ENCODE measurements at places on chromosomes 11 and 22.
A peak's percentile ranks its signal among the peaks of the same experiment; 100 is the strongest.

- DNase-seq, result no peak
These were observed 16.6 kb upstream of the SPTBN2 start for GRCh38 chr11:66745356-66746235.

DNA sequence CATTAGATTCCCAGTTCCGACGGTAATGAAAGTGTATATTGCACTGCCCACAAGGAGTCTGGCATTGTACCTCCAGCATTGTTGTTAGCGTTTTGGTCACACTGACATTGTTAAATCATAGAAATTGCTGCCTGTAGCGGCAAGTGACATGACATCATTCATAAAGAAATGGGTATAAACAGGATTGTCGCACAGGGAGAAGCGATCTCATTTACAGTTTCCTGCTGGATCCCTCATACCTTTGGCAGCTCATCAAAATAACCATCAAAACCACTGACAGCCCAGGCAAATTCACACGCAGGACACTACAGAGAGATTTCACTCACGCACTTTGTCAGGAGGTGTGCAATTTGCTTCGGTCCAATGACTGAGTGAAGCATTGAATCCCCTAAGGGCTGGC lies 3.5 kb downstream of the HTR3B start:
- no peak for DNase-seq

DNA sequence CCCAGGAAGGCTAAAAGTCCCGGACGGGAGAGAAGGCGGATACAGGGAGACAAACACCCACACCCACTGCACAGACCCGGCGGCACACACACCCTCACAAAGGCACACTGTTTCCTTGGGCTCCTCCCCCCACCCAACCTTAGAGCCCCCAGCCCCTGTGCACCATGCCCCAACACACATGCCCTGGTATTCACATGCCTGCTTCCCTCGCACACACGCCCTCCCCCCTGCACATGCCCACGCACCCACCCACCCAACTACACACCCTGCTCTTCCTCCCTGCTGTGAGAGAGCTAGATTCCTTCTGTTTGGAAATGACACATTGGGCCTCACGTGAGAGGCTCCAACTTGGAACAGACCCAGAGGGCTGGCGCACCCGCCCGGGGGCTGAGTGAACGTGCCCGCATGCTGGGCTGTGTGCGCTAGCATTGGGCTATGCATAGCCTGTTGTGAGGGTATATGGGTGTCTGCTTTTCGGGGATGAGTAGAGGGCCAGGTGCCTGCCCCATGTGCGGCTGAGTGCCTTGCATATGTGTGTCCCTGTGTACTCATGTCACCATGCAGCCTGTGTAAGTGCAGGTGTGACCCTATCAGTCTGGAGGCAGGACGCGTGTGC lies 518 bp upstream of the CHRM1 start:
- DNase-seq, result no peak

DNA sequence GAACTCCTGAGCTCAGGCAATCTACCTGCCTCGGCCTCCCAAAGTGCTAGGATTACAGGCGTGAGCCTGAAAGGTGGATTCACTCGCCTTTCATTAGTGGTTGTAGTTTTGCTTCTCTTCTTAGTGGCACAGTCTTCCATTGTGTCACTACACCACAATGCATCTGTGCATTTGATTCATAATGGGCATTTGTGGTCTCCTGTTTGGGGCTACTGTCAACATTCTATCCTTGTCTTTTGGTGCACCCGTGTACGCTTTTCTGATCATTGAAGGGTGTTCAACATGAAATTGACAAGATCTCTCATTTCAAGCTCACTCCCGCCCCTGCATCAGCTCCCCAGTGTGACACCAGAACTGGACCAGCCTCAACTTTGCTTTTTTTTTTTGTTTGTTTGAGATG lies 2.0 kb upstream of the SYT12 start:
- DNase-seq, result no peak

GRCh38 chr11:75158241-75158640 lies 7.3 kb downstream of the SLCO2B1 start:
- no peak for DNase-seq

GRCh38 chr11:78800756-78801155 lies 226.1 kb upstream of the NARS2 start:
- no peak for DNase-seq

DNA sequence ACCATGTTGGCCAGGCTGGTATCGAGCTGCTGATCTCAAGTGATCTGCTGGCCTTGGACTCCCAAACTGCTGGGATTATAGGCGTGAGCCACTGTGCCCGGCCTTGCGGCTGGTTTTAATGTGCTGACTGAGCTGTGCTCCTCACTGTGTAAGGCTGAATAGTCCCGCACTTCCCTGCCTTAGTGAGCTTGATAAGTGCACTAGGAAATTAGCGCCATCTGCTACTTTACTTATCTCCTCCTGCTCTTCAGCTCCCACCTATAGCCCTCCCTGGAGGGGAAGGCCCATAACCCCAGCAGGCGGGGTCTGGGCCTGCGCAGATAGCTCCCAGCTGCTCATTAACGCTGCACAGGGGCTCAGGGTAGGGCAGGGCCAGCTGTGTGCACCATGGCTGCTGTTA lies 49.4 kb downstream of the CLMP start:
- DNase-seq, result no peak

DNA sequence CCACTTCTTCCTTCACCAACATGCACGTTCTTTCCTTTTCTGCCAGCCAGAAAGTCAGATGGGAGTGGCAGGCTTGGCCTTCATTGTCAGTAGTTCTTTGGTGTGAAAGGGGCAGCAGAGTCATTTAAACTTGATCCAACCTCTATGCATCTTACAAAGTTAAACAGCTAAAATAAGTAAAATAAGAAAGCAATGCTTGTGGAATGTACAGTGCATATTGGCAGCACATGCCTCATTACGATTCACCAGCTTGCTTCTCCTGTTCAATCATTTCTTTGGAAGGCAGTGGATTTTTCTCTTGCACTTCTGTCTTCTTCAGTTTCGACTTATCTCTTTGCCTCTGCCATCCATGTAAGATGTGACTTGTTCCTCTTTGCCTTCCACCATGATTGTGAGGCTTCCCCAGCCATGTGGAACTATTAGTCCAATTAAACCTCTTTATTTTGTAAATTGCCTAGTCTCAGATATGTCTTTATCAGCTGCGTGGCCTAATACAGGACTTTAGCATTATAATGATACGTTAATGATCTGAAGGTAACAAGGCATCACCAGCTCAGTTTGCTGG lies 14.8 kb downstream of the LGALS12 start:
- no peak for DNase-seq

DNA sequence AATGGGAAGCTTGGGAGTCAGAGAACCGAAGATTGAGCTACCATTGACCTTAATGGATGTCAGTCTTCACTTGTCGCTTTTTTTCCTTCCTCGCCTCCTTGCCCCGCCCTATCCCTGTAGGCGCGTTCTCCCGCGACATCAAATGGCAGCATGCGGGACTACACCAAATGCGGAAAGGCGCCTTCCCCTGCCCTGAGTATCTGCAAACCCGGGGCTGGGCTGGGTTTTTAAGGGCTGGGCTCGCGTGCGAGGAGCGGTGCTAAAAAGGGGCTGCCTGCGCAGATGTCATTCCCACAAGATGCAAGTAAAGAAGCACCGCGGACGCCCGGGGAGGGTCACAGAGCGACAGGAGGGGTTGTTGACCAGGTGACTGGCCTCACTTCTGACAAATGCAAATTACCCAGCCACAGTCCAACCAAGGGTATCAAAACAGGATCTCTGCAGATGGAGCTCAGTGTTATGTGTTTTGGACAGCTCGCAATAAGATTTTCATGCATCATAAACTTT lies 4.7 kb upstream of the FAM111B start:
- DNase-seq, result peak; percentile 44

- DNase-seq, result peak; percentile 3
These were observed 1128.2 kb downstream of the BRD1 start for GRCh38 chr22:48699511-48699910.

- no peak for DNase-seq
These were observed 17.4 kb upstream of the GNB1L start for GRCh38 chr22:19871845-19872778.

GRCh38 chr11:86910592-86910991 lies 44.6 kb downstream of the FZD4 start:
- DNase-seq, result no peak

DNA sequence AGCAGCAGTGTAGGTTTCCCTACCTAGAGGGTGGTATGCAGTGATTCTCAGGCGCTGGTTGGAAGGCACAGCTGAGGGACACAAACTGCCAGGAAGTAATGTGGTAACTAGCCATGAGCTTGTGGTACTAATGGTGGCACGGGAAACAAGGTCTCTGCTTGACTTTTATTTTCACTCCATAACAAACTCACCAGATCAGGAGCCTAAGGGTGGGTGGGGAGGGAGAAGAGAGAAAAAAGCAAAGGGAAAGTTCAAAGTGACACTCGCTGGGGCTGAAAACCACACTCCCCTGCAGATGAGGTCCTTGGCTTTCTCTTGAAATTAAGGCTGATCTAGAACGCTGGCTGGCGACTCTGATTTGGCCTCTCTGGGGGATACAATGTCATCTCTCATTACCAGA lies 22.0 kb downstream of the TRAF6 start:
- no peak for DNase-seq

GRCh38 chr11:64529559-64530520 lies 61.2 kb upstream of the SLC22A12 start:
- DNase-seq, result no peak

- DNase-seq, result no peak
These were observed 17.6 kb downstream of the FDX1 start for GRCh38 chr11:110447343-110447742.

DNA sequence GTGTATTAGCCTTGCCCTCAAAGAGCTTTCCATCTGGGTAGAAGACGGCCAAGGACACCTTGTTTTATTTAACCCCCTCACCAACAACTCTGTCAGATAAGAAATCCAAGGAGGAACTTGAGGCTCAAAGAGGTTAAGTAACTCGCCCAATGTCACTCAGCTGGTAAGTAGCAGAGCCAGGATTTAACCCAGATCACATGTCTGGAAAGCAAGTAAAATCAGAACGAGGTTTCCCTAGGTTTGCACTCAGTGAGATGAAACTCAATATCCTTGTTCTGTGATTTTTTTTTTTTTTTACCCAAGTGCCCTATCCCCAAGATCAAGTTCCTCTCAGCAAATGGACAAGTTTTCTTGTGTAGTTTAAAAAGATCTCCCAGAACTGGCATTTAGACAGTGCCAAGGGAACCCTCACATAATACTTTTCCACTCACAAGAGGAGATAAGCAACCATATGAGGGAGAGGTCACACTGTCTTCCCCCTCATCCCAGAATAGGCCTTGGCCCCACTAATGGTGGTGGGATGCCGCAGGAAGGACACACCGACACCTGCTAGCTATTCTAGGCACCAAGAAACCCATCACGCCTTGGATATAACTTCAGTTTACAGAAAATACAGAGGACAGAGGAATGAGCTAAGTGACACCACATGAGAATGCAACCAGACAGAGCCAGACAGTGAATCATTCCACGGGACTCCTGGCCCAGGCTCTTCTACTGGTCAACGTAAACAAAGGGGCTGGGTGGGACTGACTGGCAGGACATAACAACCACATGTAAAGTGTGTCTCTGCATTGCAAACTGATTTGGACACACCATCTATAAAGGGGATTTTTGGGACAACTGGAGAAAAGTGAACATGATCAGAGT lies 8.6 kb upstream of the ARAP1 start:
- DNase-seq, result no peak

- DNase-seq, result no peak
These were observed 142.9 kb downstream of the CCDC81 start for GRCh38 chr11:86517557-86517956.

GRCh38 chr11:117752721-117753237 lies 44.2 kb downstream of the DSCAML1 start:
- DNase-seq, result no peak

GRCh38 chr11:61048368-61049062 lies 53.8 kb upstream of the CD5 start:
- DNase-seq, result no peak

DNA sequence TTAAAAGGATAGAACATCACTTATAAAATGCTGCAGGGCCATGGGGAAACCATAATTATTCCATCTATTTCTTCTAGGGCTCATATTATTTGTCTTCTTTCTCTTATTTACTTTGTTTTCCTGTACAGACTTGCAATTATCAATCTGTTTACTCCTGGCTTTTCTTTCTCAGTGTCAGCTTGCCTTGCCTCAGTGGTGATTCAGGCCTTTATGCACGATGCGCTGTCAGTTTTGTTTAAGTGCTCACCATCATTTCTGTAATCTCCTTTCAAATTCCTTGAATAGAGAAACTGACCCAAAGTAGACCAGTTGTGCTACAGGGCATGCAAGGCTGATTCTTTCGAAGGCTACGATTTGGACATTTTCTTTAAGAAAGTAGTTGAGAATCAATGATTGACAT lies 4.7 kb downstream of the PDHX start:
- DNase-seq, result no peak

- DNase-seq, result no peak
These were observed 961 bp downstream of the KCNA4 start for GRCh38 chr11:30015725-30016412.

DNA sequence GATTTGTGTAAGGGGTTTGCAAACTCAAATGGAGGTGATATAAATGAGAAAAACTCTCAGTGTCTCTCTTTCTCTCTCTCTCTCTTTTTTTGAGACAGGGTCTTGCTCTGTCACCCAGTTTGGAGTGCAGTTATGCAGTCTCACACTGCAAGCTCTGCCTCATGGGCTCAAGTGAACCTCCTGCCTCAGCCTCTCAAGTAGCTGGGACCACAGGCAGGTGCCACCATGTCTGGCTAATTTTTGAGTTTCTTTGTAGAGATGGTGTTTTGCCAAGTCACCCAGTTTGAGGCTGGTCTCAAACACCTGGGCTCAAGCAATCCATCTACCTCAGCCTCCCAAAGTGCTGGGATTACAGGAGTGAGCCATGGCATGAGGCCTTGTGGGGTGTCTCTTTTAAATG lies 2.9 kb downstream of the BIRC3 start:
- no peak for DNase-seq

GRCh38 chr11:65575568-65576231 lies at the start of gene EHBP1L1:
Gene EHBP1L1 (plus strand): TSS chr11:65576053. CDS start chr11:65576303, 250 bp downstream.
- DNase-seq, result no peak

DNA sequence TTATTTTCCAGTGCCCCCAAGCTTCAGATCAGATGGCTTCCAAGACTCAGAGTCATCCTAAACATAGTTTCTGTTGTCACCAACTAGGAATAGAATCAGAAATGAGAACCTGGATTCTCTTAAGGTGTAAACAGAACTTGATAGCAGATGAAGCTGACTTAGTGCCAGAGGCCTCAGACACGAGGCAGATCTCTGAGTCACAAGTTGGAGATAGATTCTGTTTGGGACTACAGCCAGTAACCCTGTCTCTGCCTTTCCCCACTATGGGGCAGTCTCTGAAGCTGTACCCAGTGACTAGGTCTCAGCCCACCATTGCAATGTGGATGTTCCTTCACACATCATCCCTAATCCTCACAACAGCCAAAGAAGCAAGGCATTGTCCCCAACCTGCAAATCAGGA lies 25.4 kb downstream of the NEU3 start:
- no peak for DNase-seq

GRCh38 chr22:24463071-24463760 lies 31.9 kb upstream of the UPB1 start:
- DNase-seq, result no peak

- no peak for DNase-seq
These were observed 135.4 kb upstream of the LARGE1 start for GRCh38 chr22:34055525-34056200.
